ENCODE measurements at places on chromosomes 3 and 15.

- DNase-seq, result no peak
Measured at GRCh38 chr3:6168256-6168655, 692.7 kb upstream of the GRM7 start.

DNA sequence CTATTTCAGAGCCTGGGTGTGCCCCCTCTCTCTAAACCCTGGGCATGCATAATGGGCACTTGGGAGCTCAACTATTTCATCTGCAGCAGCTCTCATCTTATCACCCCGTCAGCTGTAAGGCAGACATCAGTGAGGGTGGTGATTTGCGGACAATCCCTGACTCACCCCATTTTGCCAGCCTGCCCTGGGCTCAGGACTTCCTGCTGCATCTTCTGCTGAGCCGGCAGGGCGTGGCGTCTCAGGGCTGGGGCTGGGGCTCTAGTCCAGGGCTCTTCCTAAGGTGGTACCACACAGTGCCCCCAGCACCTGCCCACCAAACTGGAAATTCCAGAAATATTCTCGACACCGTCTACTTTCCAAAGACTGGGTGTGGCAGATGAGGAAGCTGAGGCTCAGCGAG is 925 bp upstream of the PSTPIP1 start:
- no peak for DNase-seq

DNA sequence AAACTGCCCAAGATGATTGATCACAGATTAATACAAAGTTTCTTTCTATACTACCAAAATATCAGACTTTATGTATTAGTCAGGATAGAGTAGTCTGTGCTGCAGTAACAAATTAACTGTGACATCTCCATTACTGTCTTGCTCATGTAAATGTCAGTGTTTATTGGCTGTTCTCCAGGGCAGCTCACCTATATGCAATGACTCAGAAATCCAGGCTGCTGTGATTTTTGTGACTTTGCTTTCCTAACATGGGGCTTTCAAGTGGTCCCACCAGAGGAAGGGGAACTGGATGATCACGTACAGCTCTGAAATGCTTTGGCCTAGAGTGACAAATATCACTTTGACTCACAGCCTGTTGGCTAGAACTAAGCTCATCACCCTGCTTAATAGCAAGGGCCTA is 12.9 kb downstream of the PLS1 start:
- no peak for DNase-seq

GRCh38 chr3:186996356-186996755 is 66.0 kb downstream of the ST6GAL1 start:
- no peak for DNase-seq

DNA sequence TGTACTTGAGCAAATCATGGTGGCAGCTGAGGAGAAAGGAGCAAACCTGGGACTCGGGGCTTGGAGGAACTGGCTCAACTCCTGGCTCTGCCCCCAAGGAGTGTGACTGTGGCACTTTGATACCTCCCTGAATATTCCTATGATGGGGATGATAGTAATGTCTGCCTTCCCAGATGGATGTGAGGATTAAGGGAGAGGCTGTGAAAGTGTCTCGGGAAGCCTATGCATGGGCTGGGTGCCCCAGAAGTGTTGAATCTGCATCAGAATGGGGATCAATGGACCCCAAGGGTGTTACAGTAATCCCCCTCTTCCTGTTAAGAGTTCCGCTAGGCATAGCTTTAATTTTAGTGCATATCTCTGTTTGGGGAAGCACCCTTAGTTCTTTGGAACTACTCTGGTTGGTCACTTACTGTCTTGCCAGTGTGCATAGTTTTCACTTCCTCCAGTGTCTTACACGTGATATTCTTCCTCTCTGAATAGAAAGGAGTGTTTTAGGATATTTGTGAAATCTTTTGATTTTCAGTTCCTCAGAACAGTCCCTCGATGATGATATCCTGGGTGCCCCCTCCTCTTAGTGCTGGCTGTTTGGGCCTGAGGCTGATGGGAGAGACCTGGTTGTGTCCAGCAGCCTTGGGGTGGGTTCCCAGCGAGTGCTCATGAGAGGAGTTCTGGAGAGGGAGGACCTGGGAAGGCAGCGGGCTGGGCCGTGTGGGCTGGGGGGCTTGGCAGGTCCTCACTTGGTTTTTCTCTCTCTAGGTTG is 97.5 kb downstream of the CHDH start:
- DNase-seq, result no peak

DNA sequence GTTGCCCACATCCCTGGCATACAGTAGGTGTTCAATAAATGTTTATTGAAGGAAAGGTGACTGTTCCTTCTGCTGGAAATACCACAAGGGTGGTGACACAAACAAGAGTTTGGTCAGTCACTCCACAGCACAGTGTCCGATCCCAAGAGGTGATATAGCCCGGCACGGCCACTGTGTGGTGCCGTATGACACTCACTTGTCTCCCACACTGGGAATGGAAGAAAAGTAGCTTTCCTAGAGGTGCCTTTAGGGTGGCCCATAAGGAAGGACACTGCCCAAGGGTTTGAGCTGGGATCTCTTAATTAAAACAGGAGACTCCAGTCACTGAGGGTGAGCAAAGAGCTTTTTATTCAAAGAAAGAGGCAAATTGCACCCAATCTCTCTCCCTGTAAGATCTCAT is 40.5 kb downstream of the TGM4 start:
- no peak for DNase-seq

DNA sequence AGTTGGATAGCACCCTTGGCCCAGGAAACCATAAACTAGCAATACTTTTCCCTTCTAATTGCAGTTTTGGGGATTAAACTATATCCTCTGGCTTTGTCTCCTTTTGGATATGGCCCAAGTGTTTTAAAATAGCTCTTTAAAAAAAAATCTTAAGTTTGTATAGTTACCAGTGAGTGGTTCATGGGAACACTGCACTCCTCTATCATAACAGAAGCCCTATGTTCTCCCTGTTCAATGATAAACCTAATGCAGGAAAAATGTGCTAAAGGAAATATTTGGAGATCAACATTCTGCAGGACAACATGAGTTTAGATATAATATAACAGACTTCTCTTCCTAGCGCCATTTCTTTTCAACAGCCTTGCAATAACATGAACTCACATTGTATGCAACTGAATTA is 13.1 kb downstream of the MRPL47 start:
- no peak for DNase-seq

DNA sequence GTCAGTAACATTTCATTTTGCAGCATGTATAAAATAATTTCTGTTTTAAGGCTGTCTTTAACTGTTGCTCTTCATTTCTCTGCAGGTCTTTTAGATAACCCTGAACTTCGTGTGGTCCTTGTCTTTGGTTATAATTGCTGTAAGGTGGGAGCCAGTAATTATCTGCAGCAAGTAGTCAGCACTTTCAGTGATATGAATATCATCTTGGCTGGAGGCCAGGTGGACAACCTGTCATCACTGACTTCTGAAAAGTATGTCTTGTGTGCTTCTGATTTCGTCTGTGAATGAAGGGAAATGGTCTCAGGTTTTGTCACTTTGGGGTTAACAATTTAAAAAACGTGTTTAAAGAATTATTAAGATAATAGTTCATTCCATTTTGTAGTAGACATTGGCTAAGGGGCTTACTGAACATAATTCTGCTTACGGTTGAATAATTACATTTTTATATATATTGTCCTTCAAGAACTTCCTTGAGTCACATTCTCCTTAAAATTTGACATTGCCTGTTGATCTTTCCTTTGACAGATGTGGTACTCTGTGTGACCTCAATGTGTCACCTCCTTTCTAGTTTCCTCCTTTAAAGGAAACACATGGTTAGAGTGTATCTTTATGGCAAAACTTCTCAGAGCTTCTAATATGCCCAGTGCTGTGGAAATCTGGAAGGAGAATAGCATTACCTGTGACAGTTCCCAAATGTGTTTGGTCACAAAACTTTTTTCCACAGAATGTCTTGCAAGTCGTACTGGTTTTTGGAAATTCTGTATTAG is 26.3 kb downstream of the FBXO22 start:
- no peak for DNase-seq

- DNase-seq, result no peak
Measured at GRCh38 chr3:38367779-38368178, 21.2 kb downstream of the XYLB start.

DNA sequence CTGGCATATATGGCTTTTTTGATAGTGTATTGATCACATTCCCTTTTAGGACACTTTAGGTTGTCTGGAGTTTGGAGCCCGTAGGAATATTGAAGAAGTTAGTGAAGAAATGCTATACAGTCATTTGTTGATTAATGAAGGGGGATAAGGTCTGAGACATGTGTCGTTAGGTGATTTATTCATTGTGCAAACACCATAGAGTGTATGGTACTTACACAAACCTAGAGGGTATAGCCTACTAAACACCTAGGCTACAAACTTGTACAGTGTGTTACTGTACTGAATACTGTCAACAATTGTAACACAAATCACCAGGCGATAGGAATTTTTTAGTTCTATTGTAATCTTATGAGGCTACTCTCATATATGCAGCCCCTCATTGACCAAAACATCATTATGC is 3.3 kb downstream of the TPM1 start:
- no peak for DNase-seq

DNA sequence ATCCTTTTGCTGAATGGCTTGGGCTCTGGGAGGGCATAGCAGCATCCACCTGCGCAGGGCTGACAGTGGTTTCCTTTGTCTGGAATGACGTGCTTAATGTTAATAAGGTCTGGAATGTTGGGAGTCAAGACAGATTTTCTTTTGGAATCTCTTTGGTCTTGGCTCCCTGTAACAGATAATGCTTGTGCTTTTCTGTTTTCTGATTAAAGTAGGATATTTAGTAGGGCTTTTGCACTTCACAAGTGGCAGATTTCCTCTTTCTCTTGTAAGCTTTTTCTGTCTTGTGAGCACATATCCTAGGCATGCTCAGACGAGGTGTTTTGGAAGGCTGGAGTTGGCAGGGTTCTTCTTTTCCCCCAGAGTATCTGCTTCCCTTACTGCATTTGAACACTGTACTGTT is 189.6 kb downstream of the GHSR start:
- DNase-seq, result no peak

GRCh38 chr3:72618739-72619138 is 229.5 kb downstream of the SHQ1 start:
- no peak for DNase-seq

DNA sequence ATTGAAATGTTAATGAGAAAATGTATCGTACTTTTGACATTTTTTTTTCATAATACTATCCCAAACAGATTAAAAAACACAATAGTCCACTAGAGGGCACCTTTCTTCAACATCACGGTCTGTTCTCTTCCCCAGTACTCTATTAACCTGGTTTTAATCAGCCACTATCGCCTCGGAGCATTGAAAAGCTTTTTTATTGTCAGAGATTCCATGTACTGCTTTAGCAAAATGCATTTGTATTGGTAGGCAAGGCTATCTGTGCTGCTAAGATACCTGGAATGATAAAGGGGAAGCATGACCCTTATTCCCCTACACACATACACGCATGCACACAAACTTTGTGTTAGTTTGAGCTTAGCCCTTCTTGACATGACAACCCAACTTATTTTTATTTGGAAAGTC is 160.1 kb upstream of the IL12A start:
- no peak for DNase-seq

DNA sequence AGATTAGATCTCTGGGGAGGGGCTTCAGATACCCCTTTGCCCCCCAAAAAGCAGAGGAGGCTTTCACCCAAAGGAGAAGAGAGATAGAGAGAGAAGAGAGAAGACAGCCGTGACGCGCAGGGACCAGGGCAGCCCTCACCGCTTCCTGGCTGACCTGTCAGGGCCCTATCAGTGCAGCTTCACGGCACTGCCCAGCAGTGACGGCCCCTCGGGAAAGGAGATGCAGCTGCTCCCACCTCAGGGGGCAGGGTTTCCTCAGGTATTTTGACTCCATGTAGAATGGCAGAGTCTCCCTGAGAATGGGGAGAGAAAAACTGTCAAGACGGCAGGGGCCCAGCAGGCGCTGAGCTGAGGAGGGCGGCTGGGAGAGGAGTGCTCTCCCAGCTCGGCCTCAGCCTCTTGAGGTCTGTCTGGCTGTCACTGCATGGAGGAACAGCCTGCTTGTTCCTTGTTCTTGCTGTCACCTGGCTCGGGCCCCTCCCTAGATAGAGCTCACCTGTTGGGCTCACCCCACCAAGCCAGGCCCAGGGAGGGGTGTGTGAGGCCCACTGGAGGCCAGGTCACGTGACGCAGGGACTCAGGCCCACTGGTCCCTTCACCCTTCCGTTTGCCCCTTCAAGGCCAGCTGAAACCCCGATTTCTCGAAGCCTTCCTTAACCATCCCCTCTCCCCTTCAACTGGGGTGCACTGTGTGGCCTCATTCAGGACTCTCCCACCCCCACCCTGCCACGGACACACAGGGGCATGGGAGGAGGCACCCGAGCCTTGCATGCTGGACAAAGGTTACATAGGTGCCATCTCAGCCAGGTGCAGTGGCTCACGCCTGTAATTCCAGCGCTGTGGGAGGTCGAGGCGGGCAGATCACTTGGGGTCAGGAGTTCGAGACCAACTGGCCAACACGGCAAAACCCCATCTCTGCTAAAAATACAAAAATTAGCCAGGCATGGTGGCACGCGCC is 28.2 kb downstream of the LOXL1 start:
- no peak for DNase-seq
